NCI-H1092 treated with DMSO at 0.1 percent for 48 hours (cell line): ENCODE measurements at places on chromosomes 2 and 18.

GRCh38 chr2:217527590-217528202 lies 475.1 kb downstream of the TNS1 start:
- no peak for DNase-seq

- DNase-seq, result no peak
Observed at GRCh38 chr18:21762181-21762772, 21.7 kb downstream of the MIB1 start.

DNA sequence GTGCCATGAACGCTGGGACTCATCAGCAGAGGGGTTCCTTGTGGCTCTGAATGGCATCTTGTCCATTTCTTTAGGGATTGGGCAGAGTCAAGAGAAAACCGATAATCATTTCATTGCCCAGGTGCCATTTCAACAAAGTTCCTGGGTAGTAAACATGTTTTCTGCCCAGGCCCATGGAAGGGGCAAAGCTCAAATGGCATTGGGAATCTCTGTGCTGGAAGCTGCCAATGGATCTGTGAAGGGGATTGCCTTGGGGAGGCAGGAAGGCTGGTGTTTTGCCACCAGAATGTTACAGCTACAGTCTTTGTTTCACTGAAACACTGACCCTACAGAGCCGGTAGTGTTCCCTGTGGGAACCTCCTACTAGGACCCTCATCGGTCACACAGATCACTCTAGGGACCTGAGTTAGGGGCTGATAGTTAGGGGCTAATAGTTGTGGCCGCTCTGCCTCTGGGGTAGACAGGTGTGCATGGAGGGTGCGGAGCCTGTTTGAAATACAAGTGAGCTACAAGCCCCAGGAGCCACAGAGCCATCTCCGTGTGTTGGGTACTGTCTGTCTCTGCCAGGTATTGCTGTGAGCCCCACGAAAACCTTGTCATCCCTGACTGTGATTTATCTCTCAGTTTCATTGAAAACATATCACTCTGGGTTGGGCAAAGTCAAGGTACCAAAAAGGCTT lies 224.4 kb upstream of the COPS8 start:
- DNase-seq, result no peak

- DNase-seq, result no peak
Observed at GRCh38 chr2:63056107-63057050, 5.7 kb downstream of the OTX1 start.

- DNase-seq, result no peak
Observed at GRCh38 chr2:112433932-112434730, 686 bp upstream of the RGPD8 start.

DNA sequence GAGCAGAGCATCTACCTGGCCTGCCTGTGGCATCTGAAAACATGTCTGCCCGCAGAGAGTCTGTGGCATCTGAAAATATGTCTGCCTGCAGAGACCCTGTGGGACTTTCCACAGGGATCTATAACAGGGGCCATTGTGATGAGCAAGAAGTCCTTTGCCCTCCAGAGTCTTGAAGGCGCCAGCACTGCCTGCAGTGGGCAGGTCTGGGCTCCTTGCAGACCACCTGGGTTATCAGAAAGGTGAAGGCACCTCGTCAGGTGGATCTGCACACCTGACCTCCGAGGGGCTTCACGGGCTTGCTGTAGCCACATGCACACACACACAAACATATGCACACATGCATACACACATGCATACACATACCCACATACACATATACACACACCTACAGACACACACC lies 189.5 kb upstream of the HDAC4 start:
- no peak for DNase-seq

DNA sequence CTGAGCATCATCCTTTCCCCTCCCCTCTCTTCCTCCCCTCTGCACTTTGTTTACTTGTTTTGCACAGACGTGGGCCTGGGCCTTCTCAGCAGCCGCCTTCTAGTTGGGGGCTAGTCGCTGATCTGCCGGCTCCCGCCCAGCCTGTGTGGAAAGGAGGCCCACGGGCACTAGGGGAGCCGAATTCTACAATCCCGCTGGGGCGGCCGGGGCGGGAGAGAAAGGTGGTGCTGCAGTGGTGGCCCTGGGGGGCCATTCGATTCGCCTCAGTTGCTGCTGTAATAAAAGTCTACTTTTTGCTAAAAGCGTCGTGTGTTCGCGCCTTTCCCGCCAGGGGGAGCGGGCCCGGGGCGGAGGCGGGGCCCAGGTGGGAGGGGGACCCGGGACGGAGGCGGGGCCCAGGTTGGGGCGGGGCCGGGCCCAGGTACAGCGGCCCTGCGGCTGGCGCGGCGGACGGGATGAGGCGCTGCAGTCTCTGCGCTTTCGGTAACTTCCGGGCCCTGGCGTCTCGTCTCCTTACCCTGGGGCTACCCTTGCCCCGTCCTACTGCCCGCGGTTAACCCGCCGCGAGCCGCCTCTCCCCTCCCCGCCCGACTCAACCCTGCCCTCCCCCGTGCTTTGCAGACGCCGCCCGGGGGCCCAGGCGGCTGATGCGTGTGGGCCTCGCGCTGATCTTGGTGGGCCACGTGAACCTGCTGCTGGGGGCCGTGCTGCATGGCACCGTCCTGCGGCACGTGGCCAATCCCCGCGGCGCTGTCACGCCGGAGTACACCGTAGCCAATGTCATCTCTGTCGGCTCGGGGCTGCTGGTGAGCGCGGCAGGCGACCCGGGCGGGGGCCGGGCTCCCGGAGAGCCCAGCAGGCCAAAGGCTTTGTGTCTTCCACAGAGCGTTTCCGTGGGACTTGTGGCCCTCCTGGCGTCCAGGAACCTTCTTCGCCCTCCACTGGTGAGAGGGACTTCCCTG lies at the start of gene KRTCAP3:
Gene KRTCAP3, plus strand, starts transcription at position 424 of the 962 bp plus-strand sequence. Its CDS starts 32 bp downstream, at position 456.
- no peak for DNase-seq

GRCh38 chr2:74860079-74860478 lies 26.2 kb downstream of the HK2 start:
- DNase-seq, result no peak

- DNase-seq, result no peak
Observed at GRCh38 chr2:16911746-16912145, 246.1 kb upstream of the CYRIA start.

DNA sequence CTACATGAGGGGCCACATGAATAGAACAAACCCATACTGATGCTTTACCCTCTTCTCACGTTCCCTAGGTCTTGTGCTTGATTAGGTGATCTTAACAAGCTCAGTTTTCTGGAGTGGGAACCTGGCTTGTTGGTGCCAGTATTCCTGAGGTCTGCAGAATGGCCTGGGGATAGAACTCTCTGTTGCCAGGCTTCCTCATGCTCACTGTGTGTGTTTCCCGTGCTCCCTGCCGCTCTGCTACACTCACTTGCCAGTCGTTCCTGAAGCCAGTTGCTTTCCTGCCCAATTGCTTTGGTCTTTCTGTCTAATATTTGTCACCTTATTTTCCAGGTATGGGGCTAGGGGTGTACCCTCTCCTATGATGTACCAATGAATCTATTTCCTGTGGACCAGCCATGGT lies 2111.5 kb upstream of the PIK3C3 start:
- no peak for DNase-seq

DNA sequence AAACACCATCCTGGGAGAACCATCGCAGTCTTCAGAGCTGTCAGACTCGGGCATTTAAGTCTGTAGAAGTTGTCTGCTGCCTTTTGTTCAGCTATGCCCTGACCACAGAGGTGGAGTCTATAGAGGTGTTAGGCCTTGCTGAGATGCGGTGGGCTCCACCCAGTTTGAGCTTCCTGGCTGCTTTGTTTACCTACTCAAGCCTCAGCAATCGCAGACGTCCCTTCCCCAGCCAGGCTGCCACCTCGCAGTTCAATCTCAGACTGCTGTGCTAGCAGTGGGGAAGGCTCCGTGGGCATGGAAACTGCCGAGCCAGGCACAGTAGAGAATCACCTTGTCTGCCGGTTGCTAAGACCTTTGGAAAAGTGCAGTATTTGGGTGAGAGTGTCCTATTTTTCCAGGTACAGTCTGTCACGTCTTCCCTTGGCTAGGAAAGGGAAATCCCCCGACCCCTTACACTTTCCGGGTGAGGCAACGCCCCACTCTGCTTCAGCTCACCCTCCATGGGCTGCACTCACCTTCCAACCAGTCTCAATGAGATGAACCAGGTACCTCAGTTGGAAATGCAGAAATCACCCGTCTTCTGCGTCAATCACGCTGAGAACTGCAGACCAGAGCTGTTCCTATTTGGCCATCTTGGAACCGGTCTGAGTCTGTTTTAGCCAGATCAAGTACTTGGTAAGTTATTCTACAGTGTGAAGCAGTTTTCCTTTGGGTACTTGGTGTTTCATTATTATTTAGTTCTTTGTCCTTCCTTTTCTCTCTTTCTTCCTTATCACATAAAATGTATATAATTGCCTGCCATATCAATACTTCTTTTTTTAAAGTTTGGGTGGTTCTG lies 71.5 kb downstream of the CDC42EP3 start:
- no peak for DNase-seq

- DNase-seq, result no peak
Observed at GRCh38 chr2:220533485-220533884, 906.1 kb downstream of the SLC4A3 start.

DNA sequence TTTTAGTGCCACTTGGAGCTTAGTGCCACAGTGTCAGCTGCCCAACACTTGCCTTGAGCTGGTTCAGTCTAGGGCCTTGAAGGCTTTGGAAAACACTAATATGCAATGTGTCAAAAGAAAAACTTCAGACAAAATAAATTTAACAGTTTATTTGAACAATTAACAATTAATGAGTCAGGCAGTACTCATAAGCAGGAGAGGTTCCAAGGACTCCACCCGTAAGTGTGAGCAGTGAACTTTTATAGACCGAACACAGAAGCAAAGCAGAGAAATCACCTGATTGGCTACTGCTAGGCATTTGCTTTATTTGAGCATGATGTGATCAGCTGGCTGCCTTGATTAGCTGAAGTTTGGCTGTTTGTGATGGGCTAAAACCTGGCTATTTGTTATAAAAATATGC lies 49.5 kb upstream of the TBC1D8 start:
- no peak for DNase-seq

- DNase-seq, result no peak
Observed at GRCh38 chr18:75438891-75439290, 11.4 kb upstream of the SMIM21 start.

GRCh38 chr18:58562146-58562998 lies 66.5 kb downstream of the ALPK2 start:
- no peak for DNase-seq

GRCh38 chr2:186554850-186555671 lies 34.8 kb upstream of the ITGAV start:
- no peak for DNase-seq

GRCh38 chr2:135791418-135792190 lies 45.4 kb downstream of the LCT start:
- DNase-seq, result no peak

DNA sequence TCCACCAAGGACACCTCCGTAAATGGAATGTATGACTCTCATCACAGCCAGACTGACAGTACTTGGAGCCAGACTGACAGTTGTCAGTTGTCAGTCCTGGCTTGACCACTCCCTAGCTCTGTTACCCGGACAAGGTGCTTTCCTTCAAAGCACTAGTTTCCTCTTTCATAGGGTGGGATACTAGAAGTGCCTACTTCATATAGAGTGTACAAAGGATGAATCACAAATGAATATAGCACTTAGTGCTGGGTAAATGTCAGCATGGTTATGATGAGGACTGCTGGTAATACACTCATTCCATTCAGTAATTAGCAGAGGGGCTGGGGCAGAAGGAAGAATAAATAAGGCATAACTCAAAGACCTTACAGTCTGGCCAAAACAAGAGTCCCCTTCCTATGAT lies 91.4 kb downstream of the ARL4C start:
- no peak for DNase-seq

- no peak for DNase-seq
Observed at GRCh38 chr2:101970901-101971300, 20.9 kb upstream of the IL1R2 start.

DNA sequence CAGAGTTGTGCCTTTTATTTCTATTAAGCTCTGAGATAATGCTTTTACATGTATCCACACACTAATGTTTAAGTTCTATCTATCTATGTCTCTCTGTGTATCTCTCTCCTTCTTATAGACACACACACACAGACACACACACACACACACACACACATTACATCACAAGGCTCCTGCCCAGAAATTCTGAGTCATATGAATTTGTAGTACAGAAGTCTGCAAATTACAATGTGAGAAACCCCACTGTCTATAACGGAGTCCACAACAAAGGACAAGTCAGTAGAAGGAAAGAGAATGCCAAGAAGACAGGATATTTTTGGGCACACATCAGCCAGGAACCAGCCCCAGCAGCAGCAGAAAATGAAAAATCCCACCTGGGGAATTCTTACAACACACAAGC lies 142.4 kb downstream of the EN1 start:
- no peak for DNase-seq

DNA sequence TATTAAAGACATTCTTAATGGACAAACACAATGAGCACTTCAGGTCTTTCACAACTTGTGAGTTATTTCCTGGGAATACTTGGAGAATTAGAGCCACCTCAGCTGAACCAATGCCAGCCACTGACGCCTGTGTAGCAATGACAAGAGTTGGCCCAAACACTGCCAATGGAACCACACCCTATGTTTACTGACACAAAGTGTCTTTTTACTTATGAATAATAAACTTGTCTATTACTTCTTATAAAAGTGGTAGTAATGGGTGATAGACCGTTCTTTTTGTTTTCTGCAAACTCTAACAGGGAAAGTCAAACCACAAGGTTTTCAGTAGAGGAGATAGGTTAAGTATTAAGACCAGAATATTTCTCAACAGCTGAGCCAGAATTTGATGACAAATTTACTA lies 12.5 kb upstream of the CHAC2 start:
- DNase-seq, result no peak

DNA sequence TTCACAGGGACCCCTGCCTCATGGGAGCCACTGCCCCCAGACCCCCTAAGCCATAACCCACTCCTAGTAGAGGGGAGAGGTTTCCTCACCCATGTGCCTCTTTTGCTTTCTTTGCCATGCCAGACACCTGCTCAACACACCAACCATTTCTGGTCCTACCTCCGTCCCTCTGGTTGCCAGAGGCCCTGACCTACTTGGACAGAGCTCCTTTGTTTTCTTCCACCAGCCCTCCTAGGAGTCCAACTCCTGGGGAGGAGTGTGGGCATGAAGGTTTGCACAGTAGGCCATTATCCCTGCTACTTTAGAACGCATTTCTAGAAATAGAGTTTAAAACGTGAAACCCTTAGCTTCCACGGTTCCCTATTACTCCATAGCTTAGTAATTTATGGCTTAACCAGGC lies 76.6 kb upstream of the FAM237A start:
- DNase-seq, result no peak

- no peak for DNase-seq
Observed at GRCh38 chr2:240295256-240296103, 140.0 kb upstream of the GPC1 start.

GRCh38 chr2:3145471-3146021 lies 232.1 kb downstream of the EIPR1 start:
- no peak for DNase-seq

DNA sequence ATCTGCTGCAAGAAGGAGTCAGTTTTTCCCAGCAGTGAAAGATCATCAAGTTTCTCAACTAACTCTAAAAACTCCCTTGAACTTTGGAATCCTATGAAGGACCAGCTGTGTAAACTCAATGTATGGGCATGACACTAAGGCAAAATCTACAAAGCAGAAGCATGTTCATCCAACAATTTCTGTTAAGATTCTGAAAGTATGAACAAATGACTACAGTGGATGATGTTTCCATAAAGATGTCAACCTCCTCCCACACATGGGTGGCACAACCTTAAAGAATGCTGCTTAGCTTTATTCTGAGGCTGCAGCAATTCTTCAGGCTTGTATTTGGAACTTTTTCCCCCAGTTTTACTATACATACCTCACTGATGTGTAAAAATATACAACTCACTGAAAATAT lies 47.2 kb downstream of the WDR33 start:
- no peak for DNase-seq
